Stimulated activated CD8-positive, alpha-beta memory T cell treated with anti-CD3 and anti-CD28 coated beads, Interleukin-2, amount 100 ng/mL, for 1 hour (primary cell): ENCODE measurements at places on chromosomes 2 and 18.

- no peak for DNase-seq
Observed at GRCh38 chr2:197152451-197153228, 157.9 kb downstream of the ANKRD44 start.

GRCh38 chr2:237860273-237860935, 981 bp downstream of the RAMP1 start:
- no peak for DNase-seq

GRCh38 chr2:96156926-96157648, 11.8 kb upstream of the DUSP2 start:
- DNase-seq: no peak

- no peak for DNase-seq
Observed at GRCh38 chr2:127411653-127412369, 6.4 kb upstream of the PROC start.

DNA sequence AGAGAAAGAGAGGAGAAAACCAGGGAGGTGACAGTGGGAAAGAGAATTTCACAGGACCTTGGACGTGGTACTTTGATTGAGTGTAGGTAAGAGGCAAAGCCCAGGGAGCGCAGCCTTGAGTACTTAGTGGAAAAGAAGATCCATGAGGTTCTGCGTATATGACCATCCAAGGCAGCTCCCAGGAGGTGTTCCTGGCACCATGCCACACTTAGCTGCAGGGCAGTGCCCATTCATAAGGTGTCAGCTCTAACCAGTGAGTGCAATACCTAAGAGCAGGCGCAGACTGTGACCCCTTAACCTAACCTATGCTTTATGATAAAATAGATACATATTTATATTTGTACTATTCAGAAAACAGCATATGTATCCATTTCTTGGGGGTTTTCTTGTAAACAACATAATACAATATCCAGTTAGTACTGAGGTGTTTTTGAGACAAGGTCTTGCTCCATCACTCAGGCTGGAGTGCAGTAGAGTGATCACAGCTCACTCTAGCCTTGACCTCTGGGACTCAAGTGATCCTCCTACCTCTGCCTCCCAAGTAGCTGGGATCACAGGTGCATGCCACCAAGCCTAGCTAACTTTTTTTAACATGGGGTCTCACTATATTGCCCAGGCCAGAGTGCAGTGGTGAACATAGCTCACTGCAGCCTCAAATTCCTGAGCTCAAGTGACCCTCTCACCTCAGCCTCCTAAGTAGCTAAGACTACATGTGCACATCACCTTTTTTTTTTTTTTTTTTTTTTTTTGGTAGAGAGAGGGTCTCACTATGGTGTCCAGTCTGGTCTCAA, 174.6 kb downstream of the GFPT1 start:
- no peak for DNase-seq

- DNase-seq: peak; percentile 45
Observed at GRCh38 chr2:144320491-144320890, 199.4 kb downstream of the ZEB2 start.

DNA sequence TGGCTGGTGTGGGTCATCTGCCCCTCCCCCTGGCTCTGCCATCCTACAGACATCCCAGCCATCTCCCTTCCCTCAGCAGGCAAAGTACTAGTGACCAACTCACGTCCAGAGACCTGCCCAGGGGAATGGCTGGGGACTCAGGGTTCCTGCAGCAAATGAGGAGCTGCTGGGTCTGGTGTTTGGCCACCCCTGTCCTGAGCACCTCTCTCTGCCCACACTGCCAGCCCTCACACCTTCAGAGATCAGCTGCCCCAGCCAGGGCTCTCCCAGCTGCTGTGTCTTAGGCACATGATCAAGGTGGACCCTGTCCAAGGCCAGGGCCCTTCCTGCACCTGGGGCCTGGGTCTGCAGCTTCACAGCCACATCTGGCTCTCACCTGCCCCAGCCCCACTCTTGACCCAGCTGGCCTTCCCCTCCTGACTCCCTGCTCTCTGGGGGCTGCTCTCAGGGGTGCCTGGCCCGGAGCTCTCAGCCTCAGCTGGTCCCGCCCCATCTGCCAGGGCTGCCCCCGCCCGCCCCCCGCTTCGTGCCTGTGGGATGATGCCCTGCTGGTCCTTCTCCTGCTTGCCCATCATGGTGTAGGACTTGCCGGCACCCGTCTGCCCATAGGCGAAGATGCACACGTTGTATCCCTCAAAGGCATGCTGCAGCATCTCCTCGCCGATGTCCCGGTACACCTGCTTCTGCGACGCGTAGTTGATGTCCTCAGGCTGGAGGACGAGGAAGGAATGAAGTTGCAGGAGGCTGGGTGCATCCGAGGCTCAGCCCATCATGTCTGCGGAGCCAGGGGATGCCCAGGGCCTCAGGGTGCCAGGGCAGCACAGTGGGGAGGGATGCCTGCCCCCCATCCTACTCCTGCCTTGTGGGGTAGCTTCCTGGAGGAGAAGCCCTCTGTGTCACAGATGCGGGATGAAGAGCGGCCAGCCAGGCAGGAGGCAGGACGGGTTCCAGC, 32.2 kb downstream of the KIF1A start:
- DNase-seq: no peak

- DNase-seq: no peak
Observed at GRCh38 chr2:220452561-220452960, 825.1 kb downstream of the SLC4A3 start.

DNA sequence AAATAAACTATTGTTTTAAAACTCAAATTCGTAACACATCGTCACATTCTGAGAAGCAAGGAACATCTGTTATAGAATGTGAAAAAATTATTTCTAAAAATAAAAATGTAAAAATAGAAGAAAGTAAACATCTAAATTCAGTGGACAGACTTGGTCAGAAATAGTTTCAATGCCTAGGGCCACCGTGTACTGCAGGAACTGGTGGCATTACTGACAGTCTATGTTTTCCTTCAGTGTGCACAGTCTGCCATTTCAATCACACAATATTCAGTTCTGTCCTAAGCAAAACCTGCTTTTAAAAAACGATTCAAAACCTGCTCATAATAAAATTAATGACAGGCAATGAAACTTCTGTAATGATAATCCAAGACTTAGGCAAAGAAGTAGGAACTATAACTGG, 190.1 kb downstream of the ERBB4 start:
- DNase-seq: no peak

- DNase-seq: no peak
Observed at GRCh38 chr18:67545681-67546080, 29.2 kb upstream of the DSEL start.

GRCh38 chr2:171134624-171135230, 26.0 kb downstream of the TLK1 start:
- no peak for DNase-seq

- no peak for DNase-seq
Observed at GRCh38 chr2:30436859-30437435, 10.1 kb upstream of the LCLAT1 start.

DNA sequence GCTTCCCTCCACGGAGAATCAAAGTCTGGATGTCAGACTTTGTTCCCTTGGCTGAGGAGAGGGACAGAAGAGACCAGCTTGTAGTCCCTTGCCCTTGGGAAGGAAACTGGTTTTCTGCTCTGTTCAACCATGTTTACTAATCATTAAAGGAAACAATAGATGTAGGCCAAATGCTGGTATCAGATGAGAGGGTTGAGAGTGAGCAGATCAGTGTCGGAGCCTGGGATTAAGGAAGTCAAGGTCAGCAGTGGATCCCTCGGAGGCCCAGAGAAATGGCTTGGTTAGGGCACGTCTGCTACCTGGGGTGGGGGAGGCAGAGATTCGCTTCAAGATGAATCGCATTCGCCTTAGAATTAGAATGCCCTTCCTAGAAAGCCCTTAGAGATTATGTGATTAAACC, 109.1 kb downstream of the MYCN start:
- no peak for DNase-seq

DNA sequence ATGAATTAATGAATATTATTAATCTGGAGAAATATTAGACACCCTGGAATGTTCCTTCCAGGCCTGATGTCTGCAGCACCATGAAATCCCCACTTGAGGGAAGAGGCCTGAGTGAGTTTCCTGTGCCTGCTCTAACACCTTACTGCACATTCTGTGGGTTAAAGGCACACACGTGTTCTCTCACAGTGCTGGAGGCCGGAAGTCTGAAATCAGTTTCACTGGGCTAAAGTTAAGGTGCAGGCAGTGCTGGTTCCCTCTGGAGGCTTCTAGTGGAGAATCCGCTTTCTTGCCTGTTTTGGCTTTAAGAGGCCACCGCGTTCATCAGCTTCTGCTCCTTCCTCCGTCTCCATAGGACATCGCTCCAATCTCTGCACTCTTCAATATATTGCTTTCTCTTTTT, 48.7 kb downstream of the ACKR3 start:
- DNase-seq: no peak

GRCh38 chr2:106356291-106356690, 111.9 kb downstream of the RGPD3 start:
- DNase-seq: no peak

DNA sequence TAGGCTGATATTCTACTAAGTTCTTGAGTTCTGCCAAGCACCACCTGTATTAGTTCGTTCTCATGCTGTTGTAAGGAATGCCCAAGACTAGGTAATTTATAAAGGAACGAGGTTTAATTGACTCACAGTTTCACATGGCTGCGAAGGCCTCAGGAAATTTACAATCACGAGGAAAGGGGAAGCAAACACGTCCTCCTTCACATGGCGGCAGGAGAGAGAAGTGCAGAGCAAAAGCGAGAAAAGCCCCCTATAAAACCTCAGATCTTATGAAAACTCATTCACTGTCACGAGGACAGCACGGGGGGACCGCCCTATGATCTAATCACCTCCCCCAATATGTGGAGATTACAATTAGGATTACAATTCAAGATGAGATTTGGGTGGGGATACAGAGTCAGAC, 47.7 kb upstream of the YWHAQ start:
- DNase-seq: no peak

GRCh38 chr2:54940723-54941122, 109.5 kb downstream of the RTN4 start:
- no peak for DNase-seq

GRCh38 chr2:31008561-31009114, 129.6 kb downstream of the GALNT14 start:
- no peak for DNase-seq

GRCh38 chr18:47876813-47877212, 53.6 kb downstream of the SMAD2 start:
- DNase-seq: no peak

DNA sequence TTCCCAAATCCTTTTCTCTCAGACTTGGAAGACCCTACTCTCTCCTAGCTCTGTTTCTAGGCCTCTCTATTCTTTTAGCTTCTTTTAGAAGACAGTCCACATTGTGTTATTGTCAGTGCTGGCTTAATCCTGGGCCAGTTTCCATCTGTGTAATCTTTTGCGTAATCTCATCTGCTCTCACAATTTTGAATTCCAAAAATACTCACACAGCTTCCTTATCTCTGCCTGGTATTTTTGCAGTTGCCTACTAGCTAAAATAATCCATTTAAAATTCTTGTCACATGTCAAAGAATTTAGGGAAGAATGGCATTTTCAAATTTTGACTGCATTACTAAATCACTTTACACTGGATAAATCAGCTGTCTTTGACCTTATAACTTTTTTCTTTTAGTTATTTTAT, 200.6 kb upstream of the MEX3C start:
- no peak for DNase-seq

DNA sequence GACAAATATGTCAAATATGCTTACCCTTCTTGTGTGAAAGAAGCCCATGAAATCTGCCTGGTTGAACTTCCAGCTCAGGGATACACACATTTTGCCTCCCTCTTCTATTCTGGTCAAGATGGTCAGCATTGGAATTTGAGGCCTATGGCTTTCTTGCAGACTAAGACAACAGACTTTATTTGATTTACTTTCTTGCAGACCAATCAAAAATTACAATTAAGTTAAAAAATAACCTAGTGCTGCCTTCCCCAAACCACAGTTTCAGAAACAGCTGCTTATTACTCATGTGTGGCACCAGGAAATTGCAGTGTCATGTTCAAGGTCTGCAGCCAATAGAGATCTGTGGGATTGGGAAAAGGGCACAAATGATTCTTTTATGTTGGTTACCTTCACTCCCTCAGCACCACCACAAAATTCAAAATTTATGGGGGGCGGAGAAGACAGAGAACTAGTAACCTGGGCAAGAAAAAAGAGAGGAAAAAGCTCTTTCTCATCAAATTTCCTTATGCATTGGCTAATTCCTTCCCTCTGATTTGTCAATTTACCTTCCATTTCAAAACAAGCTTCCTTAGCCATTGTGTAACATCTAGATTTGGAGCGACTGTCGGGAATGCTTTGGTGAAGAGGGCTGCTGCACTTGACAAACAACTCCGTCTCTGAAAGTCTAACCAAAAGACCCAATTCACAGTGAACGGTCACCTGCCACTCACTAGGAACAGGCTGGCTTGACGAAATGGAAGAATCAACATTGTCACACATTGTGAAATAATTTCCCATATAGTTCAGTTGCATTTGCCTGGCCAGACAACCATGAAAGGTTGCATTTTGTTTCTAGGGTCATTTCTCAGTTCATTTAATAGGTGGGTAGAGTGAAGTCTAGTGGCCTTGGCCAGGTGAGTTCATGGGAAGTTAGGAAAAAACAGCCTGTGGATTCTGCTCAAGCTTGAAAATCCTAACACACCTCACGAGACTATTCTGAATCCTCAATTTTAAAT, 100.4 kb upstream of the FZD5 start:
- no peak for DNase-seq

DNA sequence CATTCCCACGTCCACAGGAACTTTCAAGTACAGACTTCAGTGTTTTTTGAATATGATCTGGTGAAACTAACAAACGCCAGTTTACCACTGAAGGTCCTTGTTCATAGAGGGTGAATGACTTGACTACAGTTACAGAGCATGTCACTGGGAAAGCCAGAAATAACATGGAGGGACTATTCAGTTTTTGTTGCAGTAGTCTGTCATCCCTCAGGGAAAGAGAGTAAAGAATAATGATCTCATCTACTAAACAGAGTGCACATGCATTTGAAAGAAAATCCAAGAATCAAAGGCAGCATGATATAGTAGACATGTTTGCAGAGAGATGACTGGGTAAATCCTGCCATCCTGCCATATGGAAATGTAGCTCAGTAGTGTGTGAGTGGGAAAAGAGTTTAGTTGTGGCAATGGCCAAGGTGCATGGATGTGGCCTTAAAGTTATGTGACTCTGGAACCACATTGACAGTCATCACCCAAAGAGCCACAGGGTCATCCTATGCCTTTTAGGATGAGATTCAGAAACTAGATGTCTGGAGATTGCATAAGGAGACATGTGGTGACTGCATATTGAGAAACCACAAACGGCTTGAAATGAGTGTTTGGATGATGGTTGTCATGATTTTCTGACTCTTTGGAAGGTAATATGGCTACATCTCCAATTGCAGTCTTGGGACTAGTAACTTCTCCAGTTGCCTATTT, 125.3 kb upstream of the ZEB2 start:
- no peak for DNase-seq
